Vagina (tissue), 2 donors: ENCODE measurements at places on chromosomes 11 and 22. TPM values are rescaled to one million over a fixed set of nuclear protein-coding genes. Genes with fewer than 3 reads are reported as not detected.

Gene TRMT2A
- total RNA-seq = 66.5 TPM

DNA sequence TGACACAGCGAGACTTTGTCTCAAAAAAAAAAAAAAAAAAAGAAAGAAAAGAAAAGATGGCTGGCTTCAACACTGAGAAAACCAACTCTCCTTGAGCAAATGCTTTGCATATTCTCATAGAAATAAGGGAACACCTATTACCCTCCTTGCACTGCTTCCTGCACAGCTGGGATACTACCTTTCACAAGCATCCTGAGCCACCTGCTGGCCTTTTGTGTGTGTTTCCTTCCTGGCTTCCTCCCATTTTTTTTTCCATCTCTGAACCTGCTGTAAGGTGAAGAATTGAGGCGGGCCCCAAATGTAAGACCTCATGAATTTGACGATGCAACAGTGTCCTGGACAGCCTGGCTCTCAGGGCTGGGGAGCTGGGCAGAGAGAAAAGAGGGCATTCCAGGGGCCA is 1.9 kb upstream of the RFPL3 start:
- no peak for DNase-seq

Gene SLC5A4
- 2.2 TPM for total RNA-seq

GRCh38 chr11:30346068-30346688 is 23.3 kb downstream of the ARL14EP start:
- DNase-seq = no peak

- DNase-seq = no peak
Observed at GRCh38 chr22:39133871-39134270, 18.6 kb downstream of the CBX7 start.

- no peak for DNase-seq
Observed at GRCh38 chr11:81071606-81072005, 1630.8 kb upstream of the TENM4 start.

Gene FIBIN
- total RNA-seq = 118 TPM

- DNase-seq = no peak
Observed at GRCh38 chr11:60996381-60997138, 25.1 kb downstream of the CD6 start.

DNA sequence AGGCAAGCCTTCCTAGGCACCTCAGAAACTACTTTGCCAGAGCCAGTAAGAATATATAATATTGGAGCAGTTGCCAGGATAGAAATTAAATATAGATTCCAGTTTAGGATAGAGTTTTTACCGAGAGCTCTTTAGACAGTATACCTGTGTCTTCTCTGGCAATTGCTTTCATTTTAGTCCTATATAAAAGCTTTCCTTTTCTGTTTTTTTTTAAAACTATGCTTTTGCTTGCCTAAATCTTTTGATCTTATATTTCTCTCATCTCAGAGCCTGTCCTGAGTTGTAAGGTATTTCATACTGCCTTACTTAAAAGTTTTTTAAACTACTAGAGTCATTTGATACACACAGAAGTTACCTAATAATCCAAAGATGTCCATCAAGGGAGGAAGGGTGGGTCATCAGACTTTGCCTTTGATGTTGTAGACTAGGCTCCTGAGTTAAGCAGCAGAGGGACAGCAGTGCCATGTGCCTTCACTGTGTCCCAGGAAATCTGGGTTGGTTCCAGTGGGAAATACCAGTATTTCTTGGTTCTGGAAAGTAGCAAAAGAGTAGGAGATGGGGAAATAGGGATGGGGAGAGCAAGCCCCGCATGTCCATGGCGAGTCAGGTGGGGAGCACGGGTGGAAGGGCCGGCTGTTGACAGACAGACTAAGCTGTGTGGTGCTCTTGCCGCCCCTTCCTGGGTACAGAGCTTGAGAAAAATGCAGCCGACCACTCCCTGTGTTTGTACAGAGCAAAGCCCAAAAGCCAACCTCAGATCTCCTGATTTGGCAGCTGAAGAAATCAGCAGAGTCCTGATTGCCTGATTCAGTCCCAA is 11.2 kb downstream of the MCAM start:
- no peak for DNase-seq

DNA sequence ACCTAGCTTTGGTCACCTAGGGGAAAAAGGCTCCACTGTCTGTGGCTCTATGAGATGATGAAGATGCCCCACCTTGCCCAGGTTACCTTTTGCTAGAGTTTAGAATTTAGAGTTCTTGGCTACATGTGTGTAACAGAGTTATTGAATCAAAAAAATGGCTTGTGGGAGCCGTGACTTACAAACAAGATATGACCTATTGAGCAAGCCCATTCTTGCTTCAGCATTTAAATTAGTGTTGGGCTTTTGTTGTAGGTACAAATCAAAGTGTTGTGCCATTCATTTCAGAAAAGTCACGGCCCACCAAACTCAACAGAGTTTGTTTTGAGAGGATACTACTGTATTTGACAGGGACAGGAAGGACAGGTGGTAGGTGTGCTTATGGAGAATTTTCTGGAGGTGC is 768.8 kb downstream of the NTM start:
- no peak for DNase-seq

Gene RIBC2
- 0.49 TPM for total RNA-seq

Gene CSF2RB
- total RNA-seq = 4.2 TPM
